ENCODE measurements at places on chromosomes 11 and 22. TPM values are rescaled to one million over a fixed set of nuclear protein-coding genes. Genes with fewer than 3 reads are reported as not detected.

Gene KIAA1671
- total RNA-seq: 40.7 TPM

Gene TREH
- 0.30 TPM for total RNA-seq

GRCh38 chr11:119108146-119108856 is 1.2 kb downstream of the C2CD2L start:
- no peaks in the 10 kb centered on the region for H3K27me3 ChIP-seq
- peaks cover 42% of the 10 kb centered on the region for H3K4me1 ChIP-seq
- H3K4me3 ChIP-seq: peak overlapping the region; percentile 99
- peak overlapping the region; percentile 87 for H3K27ac ChIP-seq
- H3K36me3 ChIP-seq: peaks cover 36% of the 10 kb centered on the region
- peak; percentile 69 for DNase-seq

DNA sequence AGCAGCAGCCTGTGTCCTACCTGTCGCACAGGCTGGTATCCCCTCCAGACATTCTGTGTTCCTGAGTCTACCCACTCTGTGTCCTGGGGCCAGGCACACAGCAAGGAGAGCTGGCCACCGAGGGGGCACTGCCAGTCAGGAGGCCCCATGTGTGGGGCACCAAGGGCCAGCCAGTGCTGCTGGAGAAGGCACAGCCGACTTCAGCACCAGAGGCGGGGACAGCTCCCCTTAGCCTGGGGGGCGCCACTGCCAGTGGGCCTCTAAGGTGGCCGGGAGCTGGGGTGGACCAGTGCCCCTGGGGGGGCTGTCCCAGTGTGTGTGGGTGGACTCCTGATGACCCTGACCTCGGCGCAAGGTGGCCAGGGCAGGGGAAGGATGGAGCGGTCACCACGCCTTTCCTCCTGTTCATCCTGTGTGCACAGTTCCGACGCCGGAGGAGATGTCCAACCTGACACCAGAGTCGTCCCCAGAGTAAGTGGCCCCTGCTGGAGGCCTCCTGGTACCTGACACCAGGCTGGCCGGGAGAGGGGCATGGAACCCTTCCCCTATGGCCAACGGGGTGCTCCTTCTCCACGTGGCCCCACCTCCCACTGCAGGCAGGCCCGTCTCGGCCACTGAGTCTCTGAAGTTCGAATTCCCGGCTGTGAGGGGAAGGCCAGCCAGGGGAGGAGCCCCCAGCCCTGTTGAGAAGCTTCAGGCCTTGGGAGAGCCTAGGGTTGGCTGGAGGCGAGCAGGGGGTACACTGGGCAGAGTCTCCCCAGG is 35.4 kb downstream of the MOB2 start:
- H3K4me1 ChIP-seq: peaks cover 8% of the 10 kb centered on the region
- no peak for DNase-seq
- H3K27me3 ChIP-seq: peaks cover 63% of the 10 kb centered on the region
- H3K27ac ChIP-seq: no peak overlapping the region
- H3K4me3 ChIP-seq: no peak overlapping the region

GRCh38 chr22:50620593-50621355 is 7.2 kb downstream of the ARSA start:
- peak overlapping the region; percentile 55 for H3K27ac ChIP-seq
- no peaks in the 10 kb centered on the region for H3K27me3 ChIP-seq
- peak overlapping the region; percentile 44 for H3K4me3 ChIP-seq

Gene PRG2
- not detected for total RNA-seq

DNA sequence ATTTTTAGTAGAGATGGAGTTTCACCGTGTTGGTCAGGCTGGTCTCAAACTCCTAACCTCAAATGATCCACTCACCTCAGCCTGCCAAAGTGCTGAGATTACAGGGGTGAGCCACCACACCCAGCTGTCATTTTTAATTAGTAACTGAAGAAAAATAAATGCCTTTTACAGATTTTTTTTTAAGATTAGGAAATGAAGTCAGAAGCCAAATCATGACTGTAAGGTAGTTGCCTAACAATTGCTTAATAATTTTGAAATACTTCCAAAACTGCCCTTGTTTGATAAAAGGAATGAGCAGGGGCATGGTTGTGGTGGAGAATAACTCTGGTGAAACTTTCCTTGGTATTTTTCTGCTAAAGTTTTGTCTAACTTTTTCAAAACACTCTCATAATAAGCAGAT is 98.9 kb upstream of the SLC5A12 start:
- no peak overlapping the region for H3K27ac ChIP-seq
- no peak for DNase-seq
- no peaks in the 10 kb centered on the region for H3K27me3 ChIP-seq
- no peak overlapping the region for H3K4me3 ChIP-seq

DNA sequence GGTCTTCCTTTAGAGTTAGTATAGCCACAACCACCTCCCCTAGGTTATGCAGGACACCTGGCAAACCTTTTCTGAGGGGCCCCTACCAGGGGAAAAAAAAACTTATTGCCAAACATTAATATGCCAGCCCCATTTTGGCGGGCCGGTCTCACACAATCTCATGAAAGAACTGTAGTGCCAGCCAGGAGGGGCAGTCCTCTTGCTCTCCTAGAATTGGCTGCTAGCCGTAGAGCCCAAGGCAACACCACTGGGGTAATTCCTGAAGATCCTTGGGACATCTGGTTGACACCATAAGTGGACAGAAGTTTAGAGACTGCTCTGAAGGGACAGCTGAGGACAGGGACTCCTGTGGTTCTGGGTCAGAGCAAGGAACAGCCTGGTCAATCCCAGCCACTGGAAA is 24.2 kb downstream of the NAV2 start:
- H3K27me3 ChIP-seq: no peaks in the 10 kb centered on the region
- H3K36me3 ChIP-seq: no peaks in the 10 kb centered on the region
- DNase-seq: no peak

DNA sequence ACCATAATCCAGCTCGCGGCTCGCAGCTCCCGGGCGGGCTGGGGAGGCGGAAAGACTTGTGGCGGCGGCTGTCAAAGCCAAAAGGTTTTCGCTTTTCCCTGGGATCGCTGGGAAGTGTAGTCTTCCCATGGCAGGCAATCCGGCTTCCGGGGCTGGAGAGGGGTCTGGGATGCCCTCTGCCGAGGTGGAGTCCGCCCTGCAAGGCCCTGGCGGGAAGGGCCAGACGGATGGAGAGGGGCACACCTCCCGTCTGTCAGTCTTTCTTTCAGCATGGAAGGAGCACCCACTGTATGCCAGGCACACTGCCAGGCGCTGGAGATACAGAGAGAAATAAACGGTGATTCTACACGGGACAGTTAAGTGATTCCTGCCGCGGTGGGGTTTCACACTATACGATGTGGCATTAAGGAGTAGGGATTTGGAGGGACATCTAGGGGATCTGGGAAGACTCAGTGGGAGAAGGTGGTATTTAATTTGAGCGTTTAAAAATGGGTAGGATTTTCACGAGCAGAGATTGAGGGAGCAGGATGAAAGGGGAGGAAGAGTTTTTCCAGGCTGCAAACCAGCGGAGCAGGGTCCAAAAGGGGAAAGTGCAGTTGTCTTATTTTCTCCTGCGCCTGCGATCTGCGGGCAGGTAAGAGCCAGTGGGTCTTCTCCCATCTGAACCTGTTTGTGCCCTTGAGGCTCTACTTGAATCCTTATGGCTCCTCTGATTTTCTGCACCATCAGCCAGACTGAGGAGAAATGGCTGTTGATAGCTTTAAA is at the start of gene BACE1:
Gene BACE1, minus strand, starts transcription at position 60 of the 765 bp plus-strand sequence. CDS start 461 bp downstream, outside the sequence.
- peaks cover 33% of the 10 kb centered on the region for H3K4me1 ChIP-seq
- H3K4me3 ChIP-seq: peak within 1 kb of the TSS; percentile 78
- no peaks in the 10 kb centered on the region for H3K27me3 ChIP-seq
- DNase-seq: peak; percentile 82
- H3K27ac ChIP-seq: peak within 1 kb of the TSS; percentile 67

Gene RBFOX2
- total RNA-seq: 50.1 TPM

DNA sequence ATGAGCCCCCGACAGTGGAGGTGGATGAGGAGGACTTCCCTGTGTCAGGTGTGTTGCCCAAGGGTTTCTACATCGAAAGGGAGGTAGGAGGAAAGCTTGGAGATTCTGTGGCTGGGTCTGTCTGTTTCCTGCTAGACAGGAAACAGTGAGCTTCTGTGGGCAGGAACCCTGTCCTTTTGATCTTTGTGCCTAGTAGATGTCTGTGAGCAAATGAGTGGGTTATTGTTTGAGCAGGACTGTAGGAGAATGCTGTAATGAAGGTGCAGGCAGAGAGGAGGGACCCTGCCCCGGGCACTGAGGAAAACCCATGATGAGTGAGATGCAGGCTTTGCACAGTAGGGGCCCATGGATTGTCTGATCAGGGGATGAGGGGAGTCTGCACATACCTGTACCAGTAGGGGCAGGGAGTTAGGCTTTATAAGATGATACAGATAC is 14.0 kb downstream of the USP35 start:
- H3K27ac ChIP-seq: no peak overlapping the region
- no peaks in the 10 kb centered on the region for H3K4me1 ChIP-seq
- peaks cover 44% of the 10 kb centered on the region for H3K36me3 ChIP-seq
- H3K4me3 ChIP-seq: no peak overlapping the region
- H3K27me3 ChIP-seq: no peaks in the 10 kb centered on the region

Gene BIRC2
- 46.0 TPM for total RNA-seq

Gene RFPL2
- total RNA-seq: not detected

DNA sequence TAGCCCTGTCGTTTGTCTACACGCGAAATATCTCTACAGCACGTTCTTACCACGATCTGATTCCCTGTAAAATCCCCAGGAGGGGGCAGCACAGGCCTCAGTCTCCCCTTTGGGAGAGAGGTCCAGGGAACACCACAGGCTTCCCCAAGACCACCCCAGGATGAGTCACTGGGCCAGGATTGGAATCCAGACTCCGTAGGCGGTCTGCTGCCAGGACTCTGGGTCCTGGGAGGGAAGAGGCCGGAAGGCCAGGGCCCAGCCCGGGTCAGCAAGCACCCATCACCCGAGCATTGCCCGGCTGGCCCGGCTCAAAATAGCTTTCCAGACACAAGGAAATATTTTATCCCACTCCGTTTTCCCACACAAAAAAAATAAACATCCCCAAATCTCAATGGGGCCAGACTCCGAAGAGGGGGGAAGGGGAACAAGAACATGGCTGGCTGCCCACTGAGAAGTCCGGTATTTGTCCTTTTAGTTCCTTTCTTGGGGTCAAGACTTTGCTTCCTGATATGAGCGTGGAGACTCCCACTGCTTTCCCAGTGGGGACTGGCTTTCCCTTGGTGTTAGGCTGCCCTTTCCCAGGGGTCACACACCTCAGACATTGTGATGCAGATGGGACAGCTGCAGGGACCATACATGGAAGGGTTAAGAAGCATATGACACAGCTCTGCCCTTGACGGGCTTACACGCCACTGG is 91.3 kb downstream of the LRRC32 start:
- peak overlapping the region; percentile 83 for H3K27ac ChIP-seq
- H3K27me3 ChIP-seq: no peaks in the 10 kb centered on the region
- no peak overlapping the region for H3K4me3 ChIP-seq
- DNase-seq: peak; percentile 56
- peaks cover 40% of the 10 kb centered on the region for H3K4me1 ChIP-seq

GRCh38 chr11:111414267-111414931 is 35.3 kb upstream of the POU2AF1 start:
- no peaks in the 10 kb centered on the region for H3K27me3 ChIP-seq
- H3K4me1 ChIP-seq: peaks cover 25% of the 10 kb centered on the region
- no peaks in the 10 kb centered on the region for H3K36me3 ChIP-seq
- DNase-seq: no peak

Gene RNF141
- 55.2 TPM for total RNA-seq

DNA sequence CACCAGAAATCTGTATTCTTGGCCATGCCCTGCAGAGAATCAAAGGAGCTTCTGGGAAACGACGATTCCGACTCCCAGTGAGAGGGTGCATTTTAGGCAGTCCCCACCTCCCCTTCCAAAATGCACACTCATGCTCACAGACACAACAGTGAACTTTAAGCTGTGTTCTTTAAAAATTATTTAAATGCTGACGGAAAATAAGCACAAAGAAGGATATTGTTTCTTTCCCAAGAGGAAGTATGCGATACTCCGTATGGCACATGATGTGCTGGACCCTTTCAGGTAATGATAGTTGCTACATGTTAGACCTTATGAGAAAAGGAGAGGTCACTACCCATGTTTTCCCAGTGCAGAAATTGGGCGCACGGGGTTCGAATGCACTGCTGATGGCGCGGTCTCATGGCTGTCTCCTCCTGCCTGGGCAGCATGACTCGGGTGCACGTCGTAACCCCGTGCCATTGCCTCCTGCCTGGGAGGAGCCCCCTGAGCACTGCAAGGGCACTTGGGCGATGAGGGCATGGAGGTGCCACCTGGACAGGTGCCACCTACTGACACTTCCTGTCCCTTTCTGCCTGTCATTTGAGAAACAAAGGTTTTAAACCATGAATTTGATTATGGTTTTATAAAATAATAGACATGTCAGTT is 63.9 kb upstream of the CTTN start:
- H3K27ac ChIP-seq: no peak overlapping the region
- H3K36me3 ChIP-seq: peaks cover 100% of the 10 kb centered on the region
- no peak for DNase-seq

DNA sequence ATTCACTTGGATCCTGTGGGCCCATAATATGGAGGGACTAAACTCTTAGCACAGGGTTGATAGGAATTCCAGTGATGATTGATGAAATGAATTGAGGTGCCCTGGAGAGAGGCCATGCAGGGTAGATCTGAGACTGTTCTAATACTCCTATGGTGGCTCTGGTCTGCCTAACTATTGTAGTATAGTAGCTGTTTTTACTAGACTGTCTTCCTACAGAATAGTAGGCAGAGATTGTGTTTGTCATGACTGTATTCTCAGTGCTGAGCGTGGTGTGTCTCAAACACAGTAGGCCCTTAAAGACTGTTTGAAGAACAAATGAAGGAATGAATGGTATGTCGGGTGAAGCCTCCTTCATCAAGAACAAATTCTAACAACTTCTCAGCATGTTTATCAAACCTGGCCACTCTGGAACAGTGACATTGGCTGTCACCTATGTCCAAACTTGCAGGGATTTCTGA is 107.0 kb upstream of the SESN3 start:
- H3K4me3 ChIP-seq: no peak overlapping the region
- peaks cover 35% of the 10 kb centered on the region for H3K4me1 ChIP-seq
- H3K36me3 ChIP-seq: no peaks in the 10 kb centered on the region
- DNase-seq: no peak
- H3K27ac ChIP-seq: peak overlapping the region; percentile 85
- no peaks in the 10 kb centered on the region for H3K27me3 ChIP-seq

GRCh38 chr11:73152861-73153483 is 10.9 kb upstream of the FCHSD2 start:
- H3K4me3 ChIP-seq: no peak overlapping the region
- H3K27ac ChIP-seq: peak overlapping the region; percentile 59
- no peak for DNase-seq
- no peaks in the 10 kb centered on the region for H3K36me3 ChIP-seq

GRCh38 chr11:132358573-132358953 is 988.1 kb downstream of the NTM start:
- H3K4me3 ChIP-seq: no peak overlapping the region
- DNase-seq: no peak
- H3K27me3 ChIP-seq: no peaks in the 10 kb centered on the region
- no peaks in the 10 kb centered on the region for H3K36me3 ChIP-seq
- H3K4me1 ChIP-seq: no peaks in the 10 kb centered on the region

DNA sequence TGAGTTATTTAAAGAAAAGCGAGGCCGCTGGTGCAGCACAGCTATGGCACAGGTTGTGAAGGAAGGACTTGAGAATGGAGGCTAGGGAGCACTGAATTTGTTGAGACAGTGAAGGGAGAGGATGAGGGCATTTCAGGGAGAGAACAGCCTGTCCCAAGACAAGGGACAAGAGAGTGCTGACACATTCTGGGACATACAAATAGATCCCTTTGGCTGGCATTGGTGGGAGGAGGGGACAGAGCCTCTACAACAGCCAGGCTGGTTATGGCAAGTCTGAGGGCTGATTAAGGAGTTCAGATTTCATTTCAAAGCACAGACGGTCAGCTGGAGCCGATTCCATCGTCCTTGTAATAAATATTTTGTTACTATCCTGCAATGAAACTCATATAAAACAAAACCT is 1.7 kb upstream of the SLC29A2 start:
- peaks cover 31% of the 10 kb centered on the region for H3K27me3 ChIP-seq
- no peaks in the 10 kb centered on the region for H3K36me3 ChIP-seq
- no peak overlapping the region for H3K27ac ChIP-seq
- no peak overlapping the region for H3K4me3 ChIP-seq

Data from lower lobe of right lung (tissue), 2 donors.